Fibroblast of skin of right quadriceps (primary cell): ENCODE measurements at places on chromosomes 1 and 21.

GRCh38 chr1:204461331-204462228, 33.0 kb downstream of the PIK3C2B start:
- DNase-seq = no peak

GRCh38 chr1:180600343-180600742, 31.5 kb upstream of the XPR1 start:
- DNase-seq = no peak

DNA sequence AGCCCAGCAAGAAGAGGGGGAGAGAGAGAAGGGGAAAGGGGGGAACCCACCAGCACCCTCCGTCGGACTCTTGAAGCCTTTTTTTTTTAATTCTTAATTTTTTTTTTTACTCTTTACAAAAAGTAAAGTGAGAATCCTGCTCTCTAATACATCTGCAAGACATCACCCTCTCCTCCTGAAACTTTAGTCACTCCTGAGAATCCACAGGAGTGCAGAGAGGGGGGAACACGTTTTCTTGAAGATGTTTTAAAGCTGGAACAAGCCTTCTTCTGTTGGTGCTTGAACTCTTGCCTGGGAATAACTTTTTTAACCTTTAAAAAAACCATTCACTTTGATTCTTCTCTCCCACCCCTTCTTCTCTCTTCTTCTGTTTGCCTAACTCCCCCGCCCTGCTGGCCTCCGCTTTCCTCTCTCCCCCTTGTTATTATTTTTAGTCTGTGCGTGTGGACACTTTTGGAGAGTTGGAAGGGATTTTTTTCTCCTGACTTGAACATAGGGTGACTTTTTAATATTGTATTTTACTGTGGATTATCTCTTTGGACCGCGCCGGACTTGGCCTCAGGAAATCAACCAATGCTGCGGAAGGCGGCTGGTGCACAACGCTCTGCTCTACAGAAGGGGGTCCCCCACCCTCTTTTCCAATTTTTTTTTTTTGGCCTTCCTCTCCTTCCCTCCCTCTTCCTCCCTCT, 383 bp upstream of the PRRX1 start:
- peak; percentile 58 for DNase-seq

GRCh38 chr1:7826363-7826762, 26.5 kb downstream of the UTS2 start:
- no peak for DNase-seq

DNA sequence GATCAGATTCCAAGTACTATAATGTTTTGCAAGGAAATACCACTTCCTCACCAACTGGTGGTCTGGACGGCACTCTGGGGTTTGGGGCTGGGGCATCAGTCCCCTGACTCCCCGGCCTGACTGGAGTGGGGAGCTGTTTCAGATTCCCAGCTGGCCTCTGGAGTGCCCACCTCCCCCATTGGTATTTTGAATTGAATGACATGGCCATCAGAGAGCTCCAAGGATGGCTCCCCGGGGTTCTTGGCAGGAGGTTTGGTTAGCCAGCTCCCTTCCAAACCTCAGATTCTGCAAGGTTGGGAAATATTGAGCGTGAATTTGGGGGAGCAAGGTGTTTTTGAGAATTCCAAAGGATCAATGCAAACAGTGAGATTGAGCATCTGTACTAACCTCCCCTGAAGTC, 2.2 kb upstream of the INAVA start:
- no peak for DNase-seq

GRCh38 chr1:5818755-5819154, 173.5 kb downstream of the NPHP4 start:
- no peak for DNase-seq

GRCh38 chr1:81989524-81989923, 188.8 kb downstream of the ADGRL2 start:
- no peak for DNase-seq

DNA sequence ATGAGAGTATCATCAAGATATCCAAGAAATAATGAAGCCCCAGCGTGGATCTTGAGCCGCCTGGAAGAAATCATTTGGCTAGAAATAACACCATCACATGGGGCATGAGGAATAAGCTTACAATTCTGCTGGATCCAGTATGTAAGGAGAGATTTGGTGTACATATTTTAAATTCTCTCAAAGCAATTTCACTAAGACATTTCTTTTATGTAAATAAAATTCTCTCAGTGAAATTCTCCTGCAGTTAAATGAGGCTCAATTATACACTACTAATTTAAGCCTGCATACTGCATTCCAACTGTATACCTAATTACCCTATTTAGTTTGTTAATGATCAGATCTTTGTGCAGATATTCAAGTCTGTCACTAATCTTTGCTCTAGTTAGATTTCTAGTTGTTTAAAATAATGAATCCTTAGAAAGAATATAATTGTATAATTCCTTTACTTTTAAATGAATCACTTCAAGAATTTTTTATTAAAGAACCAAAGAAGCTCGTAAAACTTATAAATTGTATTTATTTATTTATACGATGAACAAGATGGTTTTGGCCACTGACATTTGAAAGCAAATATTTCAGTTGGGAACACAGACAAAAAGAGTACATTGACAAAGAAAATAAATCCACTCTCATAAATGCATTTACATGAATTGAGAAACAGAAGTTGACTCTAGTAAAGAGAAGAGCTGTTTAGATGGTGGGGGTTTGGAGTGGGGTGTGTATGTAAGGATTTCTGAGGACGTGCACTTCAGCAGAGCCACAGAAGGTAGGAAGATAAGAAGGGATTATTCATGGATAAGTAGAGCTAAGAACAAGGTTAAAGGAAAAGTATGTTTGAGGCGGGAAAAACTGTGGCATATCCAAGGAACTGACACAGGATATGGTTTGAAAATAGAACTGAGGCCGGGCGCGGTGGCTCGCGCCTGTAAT, 466.8 kb downstream of the DSCAM start:
- DNase-seq = no peak

- DNase-seq = no peak
Observed at GRCh38 chr1:169108863-169109560, 2.5 kb downstream of the ATP1B1 start.

- no peak for DNase-seq
Observed at GRCh38 chr1:210938416-210938925, 195.5 kb downstream of the KCNH1 start.

- no peak for DNase-seq
Observed at GRCh38 chr1:230160957-230161771, 94.1 kb downstream of the GALNT2 start.

GRCh38 chr1:26328597-26328996, 10.8 kb downstream of the CD52 start:
- DNase-seq = no peak

GRCh38 chr1:68320349-68320748, 88.0 kb upstream of the WLS start:
- DNase-seq = no peak

- DNase-seq = no peak
Observed at GRCh38 chr1:53663529-53664300, 75.2 kb downstream of the GLIS1 start.

DNA sequence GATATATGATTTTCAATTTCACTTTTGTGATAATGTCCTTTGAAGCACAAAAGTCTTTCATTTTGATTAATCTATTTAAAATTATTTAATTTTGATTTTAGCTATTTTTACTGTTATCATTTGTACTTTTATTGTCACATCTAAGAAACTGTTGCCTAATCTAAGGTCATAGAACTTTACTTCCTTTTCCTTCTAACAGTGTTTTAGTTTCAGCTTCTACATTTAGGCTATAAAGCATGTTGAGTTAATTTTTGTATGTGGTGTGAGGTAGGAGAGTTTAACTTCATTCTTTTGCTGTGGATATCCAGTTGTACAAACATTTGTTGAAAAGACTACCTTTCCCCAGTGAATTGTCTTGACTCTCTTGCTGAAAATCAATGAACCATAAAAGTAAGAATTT, 204.5 kb downstream of the TM2D1 start:
- no peak for DNase-seq

DNA sequence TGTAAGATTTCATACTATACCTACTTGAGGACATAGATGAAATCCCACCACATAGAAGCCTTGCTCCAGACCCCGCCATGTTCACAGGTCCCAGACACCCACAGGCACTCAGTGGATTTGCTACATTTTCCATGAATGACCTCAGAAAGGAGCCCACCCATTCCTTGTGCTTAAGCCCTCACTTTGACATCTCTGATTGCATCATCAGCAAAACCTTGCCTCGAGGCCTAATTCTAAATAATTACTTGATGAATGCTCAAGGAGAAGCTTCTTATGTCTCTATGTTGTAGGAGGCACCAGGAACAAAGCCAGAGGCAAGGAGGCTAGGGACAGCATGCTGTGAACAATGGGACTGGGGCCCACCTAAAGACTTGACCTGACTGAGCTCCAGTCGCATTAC, 12.1 kb downstream of the OVGP1 start:
- DNase-seq = no peak

DNA sequence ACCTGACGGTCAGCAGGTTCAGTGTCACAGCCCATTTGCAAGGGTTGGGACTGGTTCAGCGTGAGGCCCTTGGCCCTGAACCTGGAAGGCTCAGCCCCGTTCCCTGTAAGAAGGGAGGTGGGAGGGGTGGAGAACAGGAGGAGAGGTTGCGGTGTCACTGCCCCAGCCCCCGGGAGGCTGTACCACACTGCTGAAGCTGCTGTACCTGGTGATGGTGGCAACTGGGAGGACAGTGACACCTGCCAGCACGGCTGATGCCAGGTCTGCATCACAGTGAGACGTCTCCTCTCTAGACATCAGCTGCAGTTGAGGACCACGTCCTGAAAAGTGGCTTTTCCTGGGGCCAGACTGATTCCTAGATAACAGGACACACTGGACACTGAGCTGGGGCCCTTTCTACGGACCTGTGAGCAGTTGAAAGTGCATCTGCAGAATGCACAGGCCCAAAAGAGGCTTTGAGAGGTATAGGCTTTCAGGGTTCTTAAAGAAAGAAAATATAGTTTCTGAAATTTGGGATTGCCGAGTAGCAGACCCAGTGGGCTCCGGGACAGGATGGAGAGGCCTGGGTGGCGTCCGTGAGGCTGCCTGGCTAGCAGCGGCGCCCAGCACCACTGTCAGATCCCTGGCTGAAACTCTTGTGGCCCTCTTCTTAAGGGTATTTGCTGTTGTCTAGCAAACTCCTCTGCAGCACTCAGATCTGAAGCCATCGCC, 47.7 kb downstream of the COQ8A start:
- DNase-seq = no peak

- DNase-seq = no peak
Observed at GRCh38 chr1:24189528-24189927, 2.4 kb upstream of the IFNLR1 start.

DNA sequence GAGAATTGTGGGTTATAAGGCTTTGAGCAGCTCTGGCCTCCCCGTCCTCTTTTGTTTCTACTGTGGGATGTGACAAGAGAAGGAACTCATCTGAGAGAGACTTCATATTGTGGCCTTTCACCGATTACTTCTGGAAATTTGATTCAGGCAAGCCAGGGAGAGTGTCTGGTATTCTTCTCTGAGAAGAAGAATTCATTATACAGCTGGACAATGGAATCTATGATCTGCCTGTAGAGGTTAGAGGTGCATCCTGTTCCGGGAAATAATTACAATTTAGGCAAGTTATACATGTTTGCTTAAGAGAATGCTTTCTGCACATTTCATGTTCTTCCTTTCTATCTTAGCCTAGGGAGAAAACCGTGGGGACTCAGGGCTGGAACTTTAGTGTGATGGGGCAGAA, 12.8 kb upstream of the RNU1-2 start:
- no peak for DNase-seq

GRCh38 chr1:87150143-87150542, 178.5 kb upstream of the LMO4 start:
- DNase-seq = no peak

DNA sequence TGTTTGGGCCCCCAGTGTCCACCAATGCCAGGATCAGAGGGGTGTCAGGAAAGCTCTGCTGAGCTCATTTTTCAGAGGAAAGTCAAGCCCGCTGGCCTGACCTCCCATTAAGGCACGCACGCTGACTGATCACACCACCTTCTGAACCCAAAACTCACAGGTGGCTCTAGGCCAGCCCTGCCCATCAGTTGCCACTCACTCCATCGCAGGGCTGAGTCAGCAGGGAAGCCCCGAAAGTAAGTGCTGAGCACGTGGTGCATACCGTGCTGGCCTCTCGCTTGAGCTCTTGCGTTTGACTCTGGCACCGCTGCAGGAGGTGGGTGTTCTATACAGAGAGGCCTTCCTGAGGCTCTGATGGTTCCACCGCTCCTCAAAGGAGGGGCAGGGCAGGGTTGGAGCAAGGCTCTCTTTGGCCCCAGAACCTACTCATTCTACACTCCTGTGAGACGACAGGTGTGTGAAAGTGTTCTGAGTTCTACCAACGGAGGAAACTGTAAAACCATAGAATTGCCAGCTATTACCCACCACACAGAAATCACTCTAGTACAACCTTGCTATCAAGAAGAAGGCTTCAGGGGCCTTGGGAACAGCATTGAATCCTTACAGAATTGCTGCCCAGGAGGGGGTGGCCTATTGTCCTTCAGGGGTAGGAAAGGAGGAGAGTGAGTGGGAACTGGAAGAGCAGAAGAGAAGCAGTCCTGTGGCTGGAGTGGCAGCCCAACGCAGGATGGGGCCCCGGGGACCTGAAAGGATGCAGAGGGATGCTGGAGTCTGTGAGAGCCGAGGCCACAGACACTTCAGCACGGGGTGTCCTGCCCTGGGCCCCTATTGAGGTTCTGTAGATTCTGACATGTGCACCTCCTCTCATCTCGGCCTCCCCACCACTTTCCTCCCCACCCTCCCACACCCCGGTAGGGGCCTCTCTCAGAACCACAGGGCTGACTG, 214.7 kb upstream of the EDN2 start:
- no peak for DNase-seq

- DNase-seq = peak; percentile 16
Observed at GRCh38 chr1:207115269-207115668, 11.2 kb downstream of the C4BPA start.

- no peak for DNase-seq
Observed at GRCh38 chr1:6474815-6475282, 8.9 kb upstream of the TNFRSF25 start.

- peak; percentile 9 for DNase-seq
Observed at GRCh38 chr1:219629296-219629880, 16.5 kb upstream of the ZC3H11B start.

DNA sequence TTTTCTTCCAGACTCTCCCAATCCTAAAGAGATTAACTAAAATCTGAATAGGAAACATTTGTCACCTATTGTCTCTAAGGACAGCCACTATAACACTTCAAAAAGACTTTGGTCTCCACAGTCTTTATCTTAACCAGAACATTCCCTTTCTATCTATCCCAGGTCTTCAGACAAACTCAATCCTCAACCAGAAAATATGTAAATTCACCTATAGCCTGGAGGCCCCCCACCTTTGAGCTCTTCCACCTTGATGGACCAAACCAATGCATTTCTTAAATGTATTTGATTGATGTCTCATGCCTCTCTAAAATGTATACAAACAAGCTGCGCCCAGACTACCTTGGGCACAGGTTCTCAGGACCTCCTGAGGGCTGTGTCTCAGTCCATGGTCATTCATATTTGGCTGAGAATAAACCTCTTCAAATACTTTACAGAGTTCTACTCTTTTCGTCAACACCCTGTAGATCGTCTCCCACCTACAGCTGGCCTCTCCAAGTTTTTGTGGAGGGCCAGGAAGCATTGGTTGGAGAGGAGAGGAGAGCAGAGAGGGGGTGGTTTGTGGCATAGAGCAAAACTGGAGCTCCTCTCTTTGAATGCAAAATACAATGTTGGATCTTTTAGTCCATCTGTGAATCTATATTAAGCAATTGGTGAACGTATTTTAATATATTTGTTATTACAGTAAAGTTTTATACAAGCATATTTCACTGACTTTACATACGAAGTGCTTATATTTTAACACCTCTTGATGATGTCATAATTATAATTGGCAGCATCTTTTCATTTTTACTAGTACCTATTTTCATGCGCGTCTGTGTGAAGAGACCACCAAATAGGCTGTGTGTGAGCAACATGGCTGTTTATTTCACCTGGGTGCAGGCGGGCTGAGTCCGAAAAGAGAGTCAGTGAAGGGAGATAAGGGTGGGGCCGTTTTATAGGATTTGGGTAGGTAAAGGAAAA, 230.7 kb upstream of the DUSP10 start:
- no peak for DNase-seq
